ENCODE measurements at places on chromosomes 6 and 20.

GRCh38 chr6:149815788-149816187 is 48.4 kb downstream of the LRP11 start:
- no peak for DNase-seq

GRCh38 chr6:109236115-109237076 is 141.1 kb downstream of the CEP57L1 start:
- no peak for DNase-seq

GRCh38 chr6:98929498-98930060 is 18.2 kb downstream of the FBXL4 start:
- DNase-seq: no peak

DNA sequence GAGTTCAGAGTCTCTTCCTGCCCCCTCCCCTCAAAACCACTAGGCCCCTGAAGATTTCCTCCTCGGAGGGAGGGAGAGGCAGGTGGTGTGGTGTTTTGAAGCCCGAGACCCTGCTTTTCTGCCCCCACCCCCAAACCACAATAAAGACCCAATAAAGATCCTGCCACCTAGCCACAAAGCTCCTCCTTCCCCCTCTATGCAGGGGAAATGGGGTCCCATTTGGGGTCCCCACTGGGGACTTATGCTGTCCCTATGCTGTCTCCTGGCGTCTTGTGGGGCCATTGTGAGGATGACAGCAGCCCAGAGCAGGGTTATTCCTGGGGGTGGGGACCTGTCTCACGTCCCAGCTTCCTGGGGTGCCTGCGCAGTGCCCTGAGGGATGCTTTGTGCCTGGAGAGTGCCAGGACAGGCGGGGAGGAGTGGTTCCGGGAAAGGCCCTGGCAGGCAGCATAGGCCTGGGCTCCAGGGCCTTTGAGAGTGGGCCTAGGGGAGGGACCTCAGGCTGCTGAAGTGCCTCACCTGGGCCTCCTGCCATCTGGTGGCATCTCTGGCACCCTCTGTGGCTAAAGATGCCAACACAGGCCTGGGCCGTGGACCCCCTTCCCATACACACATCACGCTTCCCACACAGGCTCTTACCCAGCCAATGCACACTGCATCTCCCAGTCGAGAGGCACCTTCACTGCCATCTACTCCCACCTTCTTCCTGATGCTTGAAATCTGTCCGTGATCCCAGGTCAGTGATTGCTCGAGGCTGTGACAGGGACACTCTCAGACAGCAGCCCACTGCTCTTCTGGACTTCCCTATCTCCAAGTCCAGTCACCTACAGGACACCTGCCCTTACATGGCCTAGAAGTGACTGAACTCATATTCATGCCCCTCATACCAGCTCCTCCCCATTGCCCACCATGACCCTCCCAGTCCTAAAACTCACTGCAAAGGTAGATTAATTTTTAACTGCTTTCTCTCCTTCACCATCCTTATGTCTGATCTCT is 7.9 kb upstream of the ARMC12 start:
- no peak for DNase-seq

DNA sequence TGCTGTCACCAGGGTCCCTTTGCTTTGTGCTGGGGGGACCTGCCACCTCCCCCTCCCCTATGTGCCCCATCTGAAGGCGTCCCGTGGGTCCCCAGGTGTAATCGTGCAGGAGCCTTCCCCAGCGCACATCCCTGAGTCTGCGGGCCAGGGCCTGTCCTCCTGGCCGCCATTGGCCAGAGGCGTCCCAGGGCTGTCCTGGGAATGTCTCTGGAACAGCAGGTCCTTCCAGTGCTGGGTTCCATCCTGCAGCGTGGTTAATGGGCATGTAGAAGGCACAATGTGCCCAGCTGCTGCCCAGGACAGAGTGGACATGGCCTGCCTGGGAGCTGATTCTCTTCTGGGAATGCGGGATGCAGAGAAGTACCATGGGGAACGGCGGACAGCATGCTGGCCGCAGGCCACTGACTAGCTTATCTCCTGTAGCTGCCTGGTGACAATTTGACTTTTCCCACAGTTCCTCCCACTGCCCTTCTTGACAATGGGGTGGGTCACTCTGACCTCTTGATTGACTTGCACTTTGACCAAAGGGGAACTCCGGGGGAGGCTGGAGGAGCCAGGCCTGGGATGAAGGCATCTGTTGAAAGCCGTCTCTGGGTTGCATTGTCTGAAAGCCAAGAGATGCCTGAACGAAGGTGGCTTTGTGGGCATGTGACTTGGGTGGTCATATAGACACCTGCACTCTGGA is 64.0 kb downstream of the CTCFL start:
- DNase-seq: no peak

- DNase-seq: no peak
These were observed 160.2 kb downstream of the DST start for GRCh38 chr6:56482525-56482924.

All from femur (tissue), 1 donor.